ENCODE measurements at places on chromosomes 11 and 22.

DNA sequence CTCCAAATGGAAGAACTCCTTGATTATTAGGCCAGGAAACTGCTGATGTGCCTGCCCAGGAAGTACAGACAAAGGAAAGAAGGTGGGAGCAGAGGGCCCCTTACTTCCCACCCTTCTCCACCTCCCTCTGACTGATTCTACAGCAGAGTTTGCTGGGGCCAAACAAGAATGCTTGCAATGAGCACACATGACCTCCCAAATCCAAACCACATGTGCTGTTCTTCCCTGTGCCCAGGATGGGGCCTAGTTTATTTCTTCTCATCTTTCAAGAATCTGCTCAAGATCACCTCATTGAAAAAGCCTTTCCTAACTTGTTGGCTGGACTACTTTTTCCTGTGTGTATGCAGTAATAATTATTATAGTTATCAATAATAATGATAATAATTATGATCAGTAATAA is 286.1 kb downstream of the RAB38 start:
- no peak for DNase-seq

GRCh38 chr11:128302425-128303186 is 284.8 kb downstream of the ETS1 start:
- DNase-seq: peak; percentile 77

GRCh38 chr11:11436715-11437313 is 83.8 kb upstream of the CSNK2A3 start:
- no peak for DNase-seq

DNA sequence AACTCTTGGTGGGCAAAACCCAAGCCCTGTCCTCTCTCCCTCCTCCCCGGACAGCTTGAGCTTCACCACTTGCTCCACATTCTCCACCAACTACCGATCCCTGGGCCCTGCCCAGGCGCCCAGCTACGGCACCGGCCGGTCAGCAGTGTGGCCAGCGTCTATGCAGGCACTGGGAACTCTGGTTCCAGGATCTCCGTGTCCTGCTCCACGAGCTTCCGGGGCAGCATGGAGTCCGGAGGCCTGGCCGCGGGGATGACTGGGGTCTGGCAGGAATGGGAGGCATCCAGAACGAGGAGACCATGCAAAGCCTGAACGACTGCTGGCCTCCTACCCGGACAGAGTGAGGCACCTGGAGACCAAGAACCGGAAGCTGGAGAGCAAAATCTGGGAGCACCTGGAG is 68.9 kb upstream of the RTL6 start:
- no peak for DNase-seq

Data from T-helper 22 cell (primary cell).